ENCODE measurements at places on chromosomes 13 and 19. TPM values are rescaled to one million over a fixed set of nuclear protein-coding genes. Genes with fewer than 3 reads are reported as not detected.
A peak's percentile ranks its signal among the peaks of the same experiment; 100 is the strongest.

The ZNF850 gene
- total RNA-seq = 3.3 TPM

DNA sequence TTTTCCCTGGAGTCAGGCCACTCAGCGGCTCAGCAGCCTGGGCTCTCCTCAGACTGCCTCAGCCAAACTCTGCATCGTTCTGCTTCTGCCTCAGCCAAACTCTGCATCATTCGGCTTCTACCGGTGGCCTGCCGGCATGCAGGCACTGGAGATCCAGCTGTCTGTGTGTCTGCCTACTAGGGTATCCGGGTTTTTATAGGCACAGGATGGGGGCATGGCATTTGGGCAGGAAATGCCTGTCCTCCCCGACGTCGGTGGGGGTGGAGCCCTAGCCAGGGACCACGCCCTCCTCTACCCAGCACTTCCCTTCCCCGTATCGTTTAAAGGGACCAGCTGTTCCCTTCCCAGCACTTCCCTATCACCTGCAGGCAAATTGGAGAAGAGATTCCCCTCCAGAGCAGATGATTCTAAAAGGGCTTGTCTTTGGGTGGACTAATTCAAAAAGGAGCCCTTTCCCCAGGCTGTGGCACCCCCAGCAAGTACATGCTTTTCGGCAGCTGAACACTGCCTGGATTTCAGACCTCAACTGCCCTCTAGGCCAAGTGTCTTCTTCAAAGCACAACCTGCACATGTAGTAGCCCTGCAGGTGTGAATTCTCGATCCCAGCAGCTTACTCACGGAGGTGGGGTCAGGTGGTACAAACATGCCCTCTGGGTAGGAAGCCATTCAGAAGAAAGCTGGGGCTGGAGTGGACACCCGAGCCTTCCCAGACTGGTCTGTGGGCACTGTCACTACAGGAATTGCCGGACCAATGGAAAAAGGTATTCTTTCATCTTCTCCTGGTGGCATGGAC lies 25.4 kb upstream of the GPR12 start:
- DNase-seq = no peak

The RNF113B gene
- not detected for total RNA-seq

DNA sequence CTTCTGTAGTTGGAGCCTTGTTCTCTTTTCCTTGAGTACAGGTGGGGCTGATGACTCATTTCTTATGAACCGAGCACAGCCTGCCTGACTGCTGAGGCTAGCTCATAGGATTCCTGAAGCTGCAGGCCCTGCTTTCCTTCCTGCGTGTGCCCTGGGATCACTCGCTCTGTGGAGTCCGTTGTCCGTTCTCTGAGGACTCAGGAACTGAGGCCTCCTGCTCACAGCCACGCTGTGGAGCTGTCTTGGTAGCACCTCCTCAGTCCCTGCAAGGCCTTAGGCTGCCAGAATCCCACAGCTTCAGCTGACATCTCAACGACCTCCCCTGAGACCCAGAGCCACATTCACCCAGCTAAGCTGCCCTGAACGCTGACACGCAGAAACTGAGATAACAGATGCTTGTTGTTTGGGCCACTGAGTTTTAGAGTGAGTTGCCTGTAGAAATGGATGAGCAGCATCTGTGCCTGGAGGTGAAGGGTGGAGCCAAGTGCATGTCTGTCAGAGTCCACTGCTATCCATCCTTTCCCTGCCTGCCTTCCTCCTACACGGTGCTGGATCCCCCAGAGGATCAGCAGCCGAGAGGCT lies 72.9 kb downstream of the ARHGEF7 start:
- peak; percentile 58 for DNase-seq

DNA sequence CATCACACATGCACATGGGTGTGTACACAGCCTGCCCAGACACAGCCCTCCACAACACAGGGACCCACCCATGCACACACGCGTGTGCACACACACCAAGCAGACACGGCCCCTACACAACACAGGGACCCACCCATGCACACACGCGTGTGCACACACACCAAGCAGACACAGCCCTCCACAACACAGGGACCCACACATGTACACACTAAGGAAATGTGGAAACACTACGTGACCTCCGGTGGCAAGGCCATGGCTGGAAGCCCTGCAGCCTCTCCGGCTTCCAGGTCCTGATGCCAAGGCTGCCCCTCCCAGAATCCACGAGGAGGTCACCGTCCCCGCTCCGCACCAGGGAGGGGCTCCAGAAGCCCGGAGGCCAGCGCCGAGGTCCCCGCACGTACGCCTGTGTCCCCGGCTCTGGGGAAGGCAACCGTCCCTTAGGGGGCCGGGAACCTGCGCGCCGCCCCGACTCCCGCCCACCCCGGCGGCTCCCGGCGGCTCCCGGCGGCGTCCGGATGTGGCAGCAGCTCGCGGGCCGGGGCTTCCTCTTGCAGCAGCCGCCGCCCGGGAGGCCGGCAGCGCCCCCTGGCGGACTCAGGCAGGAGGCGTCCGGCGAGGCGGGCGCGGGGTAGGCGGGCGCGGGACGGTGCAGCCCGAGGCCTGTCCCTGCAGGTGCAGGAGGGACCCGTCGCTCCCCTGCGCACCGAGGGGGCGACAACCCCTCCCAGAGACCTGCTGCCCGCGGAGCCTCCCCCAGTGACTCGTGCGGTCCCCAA lies 29.8 kb upstream of the GRTP1 start:
- DNase-seq = peak; percentile 92

- DNase-seq = peak; percentile 66
Measured at GRCh38 chr13:27797228-27797624, 4.9 kb downstream of the GSX1 start.

The ATP8B3 gene
- 1.4 TPM for total RNA-seq

The ZNF559 gene
- total RNA-seq = 18.1 TPM

The NLRP9 gene
- total RNA-seq = not detected

The LHB gene
- not detected for total RNA-seq

DNA sequence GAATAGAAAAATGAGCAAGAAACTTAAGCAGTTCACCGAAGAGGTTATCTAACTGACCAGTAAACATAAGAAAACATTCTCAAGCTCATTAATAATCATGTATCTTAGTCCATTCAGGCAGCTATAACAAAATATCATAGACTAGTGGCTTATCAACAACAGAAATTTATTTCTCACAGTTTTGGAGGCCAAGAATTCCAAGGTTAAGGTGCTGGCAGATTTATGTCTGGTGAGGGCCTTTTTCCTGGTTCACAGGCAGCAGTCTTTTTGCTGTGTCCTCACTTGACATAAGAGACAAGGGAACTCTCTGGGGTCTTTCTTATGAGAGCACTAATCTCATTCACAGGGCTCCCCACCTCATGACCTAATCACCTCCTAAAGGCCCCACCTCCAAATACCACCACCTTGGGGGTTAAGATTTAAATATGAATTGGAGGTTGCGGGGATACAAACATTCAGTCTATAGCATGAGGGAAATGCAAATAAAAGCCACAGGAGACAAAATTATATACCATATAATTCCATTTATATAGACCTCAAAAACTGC lies 123.6 kb downstream of the ZAR1L start:
- DNase-seq = no peak
